Fibroblast of skin of left quadriceps (primary cell): ENCODE measurements at places on chromosomes 13 and 19.

DNA sequence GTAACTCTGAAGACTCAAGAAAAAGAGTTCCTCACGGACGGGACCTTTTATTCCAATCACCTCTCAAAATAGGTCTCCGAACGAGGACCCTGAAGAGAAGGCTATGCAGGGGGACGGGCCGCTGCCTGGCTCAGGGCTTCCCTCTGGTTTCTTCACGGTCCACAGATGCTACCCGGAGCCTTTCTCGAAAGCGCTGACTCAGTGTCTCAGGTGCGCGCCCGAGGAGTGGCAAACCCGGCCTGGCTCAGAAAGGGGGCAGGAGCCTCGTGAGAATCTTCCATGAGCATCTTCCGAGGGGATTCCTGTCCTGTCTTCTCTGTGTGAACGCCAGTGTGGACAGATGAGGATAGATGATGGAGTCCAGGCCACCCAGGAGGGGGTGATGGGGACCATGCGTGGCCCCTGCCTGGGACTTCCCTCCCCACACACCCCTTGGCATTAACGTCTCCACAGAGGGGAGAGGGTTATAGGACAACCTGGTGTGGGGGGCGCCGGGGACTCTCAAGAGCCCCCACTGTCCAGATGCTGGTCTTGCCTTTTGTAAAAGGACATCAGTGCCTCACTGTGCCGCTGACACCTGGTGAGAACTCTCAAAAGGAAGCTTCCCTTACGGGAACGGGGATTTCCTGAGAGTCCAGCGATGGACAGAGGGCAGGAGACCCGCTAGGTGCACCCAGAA lies 16.5 kb downstream of the LSM4 start:
- DNase-seq, result no peak

- no peak for DNase-seq
Observed at GRCh38 chr13:44307255-44307654, 66.4 kb upstream of the SERP2 start.

GRCh38 chr13:33144358-33144784 lies 128.1 kb downstream of the KL start:
- no peak for DNase-seq

DNA sequence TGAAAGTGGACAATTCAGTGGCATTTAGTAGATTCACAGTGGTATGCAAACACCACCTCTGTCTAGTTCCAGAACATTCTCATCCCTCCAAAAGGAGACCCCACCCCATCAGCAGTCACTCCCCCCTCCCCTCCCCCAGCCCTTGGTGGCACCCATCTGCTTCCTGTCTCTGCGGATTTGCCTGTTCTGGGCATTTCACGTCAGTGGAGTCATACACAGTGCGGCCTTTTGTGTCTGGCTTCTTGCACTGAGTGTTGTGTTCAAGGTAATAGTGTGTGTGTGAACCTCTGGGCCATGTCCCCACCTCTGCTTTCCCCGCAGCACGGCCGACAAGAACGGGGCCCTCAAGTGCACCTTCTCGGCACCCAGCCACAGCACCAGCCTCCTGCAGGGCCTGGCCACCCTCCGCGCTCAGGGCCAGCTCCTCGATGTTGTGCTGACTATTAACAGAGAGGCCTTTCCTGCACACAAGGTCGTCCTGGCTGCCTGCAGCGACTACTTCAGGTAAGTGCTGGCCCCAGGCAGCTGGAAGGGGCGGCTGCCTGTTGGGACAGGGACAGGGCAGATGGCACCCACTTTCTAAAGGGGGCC lies 19.4 kb upstream of the CRTC1 start:
- DNase-seq, result no peak

- peak; percentile 47 for DNase-seq
Observed at GRCh38 chr13:48431431-48431830, 18.5 kb upstream of the LPAR6 start.

- no peak for DNase-seq
Observed at GRCh38 chr13:87889254-87889653, 218.1 kb downstream of the SLITRK5 start.

- DNase-seq, result no peak
Observed at GRCh38 chr13:44188257-44188656, 185.4 kb upstream of the SERP2 start.
